GM18507 (cell line): ENCODE measurements at places on chromosomes 6 and 20.

- DNase-seq: no peak
These were observed 279.6 kb upstream of the PRDM1 start for GRCh38 chr6:105806486-105806920.

DNA sequence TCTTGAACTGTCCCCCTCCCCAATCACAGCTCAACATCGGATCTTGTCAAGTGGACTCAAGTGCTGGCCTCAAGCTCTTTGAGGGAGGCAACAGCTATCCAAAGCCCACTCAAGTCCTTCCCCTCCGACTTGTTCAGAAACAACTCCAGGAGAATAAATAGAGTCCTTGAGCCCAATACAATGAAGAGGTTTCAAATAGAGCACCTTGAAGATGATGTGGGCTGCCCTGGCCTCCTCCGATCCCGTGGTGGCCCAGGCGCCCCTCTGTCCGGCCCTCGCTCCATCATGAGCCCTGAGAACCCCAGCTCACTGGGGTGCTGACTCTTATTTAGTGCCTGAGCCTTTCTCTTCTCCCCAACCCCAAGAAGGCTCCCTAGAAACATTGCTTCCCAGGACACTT lies 164.3 kb upstream of the PMEPA1 start:
- DNase-seq: no peak

DNA sequence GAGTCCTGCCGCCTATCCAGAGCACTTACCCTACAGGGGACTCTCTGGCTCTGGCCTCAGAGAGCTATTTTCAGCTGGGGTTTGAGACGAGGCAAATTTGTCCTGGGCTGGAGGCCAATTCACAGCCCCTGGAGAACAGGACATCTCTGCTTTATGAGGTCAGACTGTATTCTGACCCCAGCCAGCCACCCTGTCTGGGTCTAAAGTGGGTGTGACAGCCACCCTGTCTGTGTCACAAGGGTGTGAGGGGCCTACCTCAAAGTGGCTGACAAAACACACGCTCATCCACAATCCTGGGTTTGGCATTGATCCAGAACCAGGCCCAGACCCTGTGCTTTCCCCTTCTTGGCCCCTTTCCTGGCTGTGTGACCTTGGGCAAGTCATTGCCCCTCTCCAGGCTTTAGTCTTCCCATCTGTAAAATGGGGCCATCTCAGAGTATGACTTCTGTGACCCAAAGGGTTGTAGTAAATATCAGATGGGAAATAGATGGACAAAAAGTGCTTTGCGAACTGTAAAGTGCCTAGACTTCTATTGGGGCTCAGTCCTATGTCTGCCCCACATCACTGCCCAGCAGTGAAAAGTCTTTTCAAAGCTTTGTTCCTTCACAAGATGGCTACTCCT lies 44.1 kb upstream of the TGM2 start:
- DNase-seq: no peak

- DNase-seq: no peak
These were observed 1.5 kb upstream of the NINL start for GRCh38 chr20:25586877-25587276.

- DNase-seq: no peak
These were observed 70.8 kb upstream of the AKIRIN2 start for GRCh38 chr6:87772597-87773530.
